PC-3 (cell line): ENCODE measurements at places on chromosomes 7 and 10.

- H3K27ac ChIP-seq, result no peak overlapping the region
- no peaks in the 10 kb centered on the region for H3K27me3 ChIP-seq
- no peaks in the 10 kb centered on the region for H3K4me1 ChIP-seq
- H3K36me3 ChIP-seq, result no peaks in the 10 kb centered on the region
- DNase-seq, result no peak
- no peak overlapping the region for H3K4me3 ChIP-seq
Observed at GRCh38 chr10:51707392-51707791, 8.0 kb upstream of the CSTF2T start.

DNA sequence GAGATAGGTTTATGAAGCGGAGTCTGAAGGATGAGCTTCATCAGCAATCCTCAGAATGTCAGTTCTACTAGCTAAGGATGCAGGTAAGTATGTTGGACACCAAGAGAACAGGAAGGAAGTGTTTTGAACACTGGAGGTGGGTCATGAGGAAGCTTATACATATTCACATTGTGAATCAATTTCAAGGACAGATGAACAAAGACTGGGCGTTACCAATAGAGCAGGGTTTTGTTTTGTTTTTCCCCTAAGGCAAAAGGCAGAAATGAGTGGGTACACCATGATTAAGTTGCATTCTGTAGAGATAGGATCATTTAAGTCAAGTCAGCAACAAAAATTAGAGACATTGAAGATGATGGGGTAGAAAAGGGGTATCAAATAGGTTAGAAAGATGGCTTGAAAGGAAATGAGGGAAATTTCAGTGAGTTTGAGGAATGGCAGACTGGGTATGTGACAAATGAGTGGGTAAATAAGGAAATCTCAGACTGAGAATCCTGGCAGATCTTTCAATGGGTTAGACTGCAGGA is 51.7 kb downstream of the MEST start:
- H3K27ac ChIP-seq, result no peak overlapping the region
- no peak for DNase-seq
- H3K4me1 ChIP-seq, result no peaks in the 10 kb centered on the region
- H3K27me3 ChIP-seq, result no peaks in the 10 kb centered on the region

DNA sequence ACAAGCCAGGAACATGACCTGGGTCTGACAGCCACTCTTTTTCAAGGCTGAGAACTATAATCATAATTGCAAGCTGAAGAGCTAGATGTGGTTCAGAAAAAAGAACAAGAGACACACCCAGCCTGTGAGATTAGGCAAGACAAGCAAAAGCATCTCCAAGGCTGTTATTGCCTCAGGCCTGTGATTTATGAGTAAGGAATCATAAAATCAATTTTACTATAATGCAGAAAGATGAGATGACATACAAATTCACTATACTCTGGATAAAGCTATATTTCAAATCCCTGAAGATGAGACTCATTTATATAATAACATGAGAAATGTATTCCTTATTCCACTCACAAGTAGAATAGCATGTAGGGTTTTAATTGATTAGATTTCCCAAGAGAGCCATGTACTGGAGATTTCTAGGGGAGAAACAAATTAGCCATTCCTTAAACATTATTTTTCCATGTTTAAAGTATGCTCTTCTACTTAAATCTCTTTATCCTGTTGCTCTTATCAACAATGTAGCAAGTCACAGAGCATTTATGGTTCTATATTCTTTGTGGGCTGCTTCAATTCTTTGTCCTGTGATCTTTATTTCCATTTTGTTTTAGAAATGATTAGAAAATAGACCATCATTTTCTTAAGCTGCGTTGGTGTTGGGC is 47.4 kb downstream of the FHIP2A start:
- H3K4me1 ChIP-seq, result peaks cover 17% of the 10 kb centered on the region
- H3K27ac ChIP-seq, result peak overlapping the region; percentile 37; the same call in 1 of the 2 replicates
- no peaks in the 10 kb centered on the region for H3K36me3 ChIP-seq
- H3K4me3 ChIP-seq, result no peak overlapping the region
- peak; percentile 53 for DNase-seq

DNA sequence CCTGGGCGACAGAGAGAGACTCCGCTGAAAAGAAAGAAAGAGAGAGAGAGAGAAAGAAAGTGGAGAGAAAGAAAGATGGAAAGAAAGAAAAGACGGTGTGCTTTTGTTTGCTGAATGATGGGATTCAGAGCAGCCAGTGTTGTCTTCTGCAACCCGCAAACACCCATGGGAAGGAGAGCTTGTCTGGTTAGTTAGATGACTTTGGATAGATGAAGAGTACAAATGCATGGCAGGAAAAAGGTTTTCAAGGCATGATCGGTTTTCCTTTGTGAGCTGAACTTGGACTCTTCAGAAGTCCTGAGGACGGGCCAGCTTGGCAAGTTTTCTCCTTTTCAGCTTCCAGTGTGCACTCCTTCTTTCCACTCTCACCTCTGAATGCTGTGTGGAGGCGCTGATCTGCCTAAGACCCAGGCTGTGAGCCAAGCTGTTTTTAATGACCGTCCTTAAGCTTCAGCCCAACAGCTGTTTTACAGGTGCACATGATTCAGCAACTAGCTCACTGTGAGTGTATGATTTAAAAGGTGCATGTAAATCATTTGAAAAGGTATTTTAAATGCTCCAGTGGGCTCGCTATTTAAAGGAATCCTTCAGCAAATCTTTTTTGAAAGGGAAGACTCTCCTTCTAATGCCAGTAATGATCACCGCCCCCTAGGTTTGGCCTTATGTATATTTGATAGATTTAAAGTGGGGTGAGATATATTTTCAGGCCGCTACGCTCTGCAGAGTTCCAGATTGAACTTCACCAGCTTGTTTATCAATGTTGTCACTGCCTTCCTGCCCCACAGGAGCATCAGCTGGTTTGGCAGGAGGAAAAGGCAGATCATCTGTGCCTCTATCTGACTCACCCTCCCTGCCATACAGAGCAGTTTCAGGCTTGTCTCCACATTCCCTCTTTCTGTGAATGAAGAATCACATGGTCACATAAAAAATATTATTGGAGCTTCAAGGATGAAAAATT is 115.0 kb downstream of the PLXDC2 start:
- no peak overlapping the region for H3K27ac ChIP-seq
- H3K4me1 ChIP-seq, result no peaks in the 10 kb centered on the region
- peak; percentile 20 for DNase-seq
- no peak overlapping the region for H3K4me3 ChIP-seq
- no peaks in the 10 kb centered on the region for H3K27me3 ChIP-seq

- H3K4me1 ChIP-seq, result peaks cover 58% of the 10 kb centered on the region
- peak; percentile 76 for DNase-seq
- no peaks in the 10 kb centered on the region for H3K27me3 ChIP-seq
- no peaks in the 10 kb centered on the region for H3K36me3 ChIP-seq
Observed at GRCh38 chr7:30164567-30164966, 29.8 kb downstream of the MTURN start.
